ENCODE measurements at places on chromosomes 3 and 15.

GRCh38 chr15:58558777-58559176 lies 127.0 kb downstream of the LIPC start:
- no peak overlapping the region for H3K4me3 ChIP-seq
- no peaks in the 10 kb centered on the region for H3K27me3 ChIP-seq
- no peak overlapping the region for H3K27ac ChIP-seq
- no peak for DNase-seq
- peaks cover 13% of the 10 kb centered on the region for H3K4me1 ChIP-seq
- H3K36me3 ChIP-seq: no peaks in the 10 kb centered on the region

- no peak for DNase-seq
- no peaks in the 10 kb centered on the region for H3K36me3 ChIP-seq
- no peak overlapping the region for H3K27ac ChIP-seq
- H3K4me1 ChIP-seq: peaks cover 40% of the 10 kb centered on the region
- H3K27me3 ChIP-seq: no peaks in the 10 kb centered on the region
These were observed 35.7 kb upstream of the CPB1 start for GRCh38 chr3:148791920-148792319.

GRCh38 chr3:16514021-16514700 lies 662 bp upstream of the RFTN1 start:
- peak overlapping the region; percentile 64 for H3K4me3 ChIP-seq
- H3K27me3 ChIP-seq: peaks cover 59% of the 10 kb centered on the region
- DNase-seq: no peak
- H3K4me1 ChIP-seq: peaks cover 41% of the 10 kb centered on the region

GRCh38 chr15:74415966-74416916 lies 17.5 kb downstream of the SEMA7A start:
- no peaks in the 10 kb centered on the region for H3K36me3 ChIP-seq
- no peak overlapping the region for H3K27ac ChIP-seq
- DNase-seq: no peak
- no peaks in the 10 kb centered on the region for H3K27me3 ChIP-seq
- peaks cover 3% of the 10 kb centered on the region for H3K4me1 ChIP-seq

GRCh38 chr3:10647376-10647775 lies 142.0 kb upstream of the ATP2B2 start:
- H3K4me3 ChIP-seq: no peak overlapping the region
- no peak overlapping the region for H3K27ac ChIP-seq
- no peaks in the 10 kb centered on the region for H3K36me3 ChIP-seq
- H3K4me1 ChIP-seq: no peaks in the 10 kb centered on the region
- H3K27me3 ChIP-seq: peaks cover 25% of the 10 kb centered on the region
- DNase-seq: no peak

- peaks cover 4% of the 10 kb centered on the region for H3K36me3 ChIP-seq
- DNase-seq: no peak
- no peaks in the 10 kb centered on the region for H3K27me3 ChIP-seq
- no peak overlapping the region for H3K27ac ChIP-seq
These were observed 43.7 kb downstream of the DNAJB8 start for GRCh38 chr3:128422762-128423524.

- peaks cover 35% of the 10 kb centered on the region for H3K4me1 ChIP-seq
- peaks cover 4% of the 10 kb centered on the region for H3K27me3 ChIP-seq
- no peak for DNase-seq
- H3K36me3 ChIP-seq: no peaks in the 10 kb centered on the region
These were observed 201.1 kb downstream of the NR1D2 start for GRCh38 chr3:24145981-24146822.

DNA sequence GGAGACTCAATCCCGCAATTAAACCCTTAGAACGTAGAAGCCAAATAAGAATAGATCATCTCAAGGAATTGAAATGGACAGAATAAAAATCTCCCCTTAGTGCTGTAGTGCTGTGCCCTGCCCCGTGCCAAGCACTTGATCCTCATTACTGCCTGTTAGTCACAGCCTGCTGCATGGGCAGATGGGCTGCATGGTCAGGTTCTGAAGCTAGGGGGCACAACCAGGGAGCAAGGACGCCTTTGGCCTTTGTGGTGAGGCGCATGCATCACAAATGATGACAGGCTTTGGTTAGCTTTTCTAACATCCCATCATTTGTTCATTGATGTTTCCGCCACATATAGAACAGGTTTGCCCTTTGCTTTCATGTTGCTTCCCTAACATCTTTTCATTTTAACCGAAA lies 336.3 kb upstream of the ADAMTS9 start:
- peaks cover 52% of the 10 kb centered on the region for H3K4me1 ChIP-seq
- H3K27me3 ChIP-seq: no peaks in the 10 kb centered on the region
- DNase-seq: no peak

GRCh38 chr3:113775516-113775915 lies 28.7 kb downstream of the ATP6V1A start:
- peaks cover 9% of the 10 kb centered on the region for H3K4me1 ChIP-seq
- no peak overlapping the region for H3K4me3 ChIP-seq

GRCh38 chr3:73781541-73781940 lies 156.8 kb upstream of the PDZRN3 start:
- no peaks in the 10 kb centered on the region for H3K36me3 ChIP-seq
- H3K27ac ChIP-seq: no peak overlapping the region
- H3K27me3 ChIP-seq: no peaks in the 10 kb centered on the region
- no peak for DNase-seq

GRCh38 chr15:30929982-30930381 lies 26.3 kb downstream of the FAN1 start:
- H3K4me3 ChIP-seq: no peak overlapping the region
- peaks cover 38% of the 10 kb centered on the region for H3K36me3 ChIP-seq
- H3K4me1 ChIP-seq: no peaks in the 10 kb centered on the region
- no peak overlapping the region for H3K27ac ChIP-seq
- DNase-seq: no peak
- H3K27me3 ChIP-seq: no peaks in the 10 kb centered on the region

DNA sequence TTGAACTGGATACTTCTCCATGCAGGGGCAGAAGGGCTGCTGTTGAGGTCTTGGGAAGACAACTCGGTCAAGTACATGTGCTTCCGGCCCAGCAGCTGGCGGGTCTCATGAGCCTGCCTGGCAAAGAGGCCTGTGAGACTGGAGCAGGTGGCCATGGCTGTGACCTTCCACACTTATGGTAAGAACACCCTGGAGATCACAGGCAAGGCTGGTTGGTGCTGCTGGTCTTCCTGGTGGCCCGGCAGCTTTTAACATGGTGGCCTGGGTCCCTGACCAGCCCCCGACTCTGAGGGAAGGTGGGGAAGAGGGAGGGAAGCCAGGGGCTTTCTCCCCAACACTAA lies 15.4 kb downstream of the CHRD start:
- H3K27me3 ChIP-seq: peaks cover 15% of the 10 kb centered on the region
- no peaks in the 10 kb centered on the region for H3K4me1 ChIP-seq
- H3K27ac ChIP-seq: no peak overlapping the region
- DNase-seq: no peak
- no peaks in the 10 kb centered on the region for H3K36me3 ChIP-seq
- no peak overlapping the region for H3K4me3 ChIP-seq

- H3K27me3 ChIP-seq: no peaks in the 10 kb centered on the region
- no peak for DNase-seq
- H3K4me1 ChIP-seq: peaks cover 14% of the 10 kb centered on the region
- no peaks in the 10 kb centered on the region for H3K36me3 ChIP-seq
- peak overlapping the region; percentile 62 for H3K27ac ChIP-seq
These were observed 130.2 kb downstream of the SSR3 start for GRCh38 chr3:156424758-156425157.

GRCh38 chr15:66865622-66866611 lies 163.9 kb downstream of the SMAD6 start:
- peak overlapping the region; percentile 53 for H3K27ac ChIP-seq
- peaks cover 13% of the 10 kb centered on the region for H3K36me3 ChIP-seq
- H3K27me3 ChIP-seq: no peaks in the 10 kb centered on the region
- H3K4me1 ChIP-seq: peaks cover 22% of the 10 kb centered on the region

DNA sequence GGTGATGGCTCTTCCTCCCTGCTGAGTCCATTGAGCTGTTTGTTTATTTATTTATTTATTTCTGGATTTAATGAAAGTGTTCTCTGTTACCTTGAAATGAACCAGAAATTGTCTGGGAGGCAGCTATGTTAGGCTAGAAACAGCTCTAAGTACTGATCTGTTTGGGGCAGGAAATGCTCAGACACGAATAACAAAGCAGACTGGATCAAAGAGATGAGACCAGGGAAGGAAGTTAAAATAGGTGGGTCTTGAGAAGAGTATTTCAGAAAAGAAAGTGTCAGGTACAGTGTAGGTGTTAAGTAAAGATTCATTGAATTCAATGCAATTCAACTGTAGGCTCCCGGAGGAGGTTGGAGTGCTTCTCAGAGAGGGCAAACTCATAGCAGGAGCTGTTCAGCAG lies 173.3 kb downstream of the IL20RB start:
- H3K27me3 ChIP-seq: peaks cover 7% of the 10 kb centered on the region
- no peaks in the 10 kb centered on the region for H3K36me3 ChIP-seq
- no peak overlapping the region for H3K4me3 ChIP-seq
- H3K27ac ChIP-seq: no peak overlapping the region
- no peaks in the 10 kb centered on the region for H3K4me1 ChIP-seq
- no peak for DNase-seq

- DNase-seq: no peak
- H3K36me3 ChIP-seq: no peaks in the 10 kb centered on the region
- H3K4me3 ChIP-seq: no peak overlapping the region
- H3K27ac ChIP-seq: no peak overlapping the region
These were observed 30.0 kb upstream of the AKAP13 start for GRCh38 chr15:85350395-85350794.

- H3K27me3 ChIP-seq: peaks cover 26% of the 10 kb centered on the region
- no peak overlapping the region for H3K4me3 ChIP-seq
- peak overlapping the region; percentile 25 for H3K27ac ChIP-seq
These were observed 4.6 kb downstream of the FAM174B start for GRCh38 chr15:92650966-92651365.

All from mesothelial cell of epicardium (in vitro differentiated cells).